ENCODE measurements at places on chromosomes 1 and 21. TPM values are rescaled to one million over a fixed set of nuclear protein-coding genes. Genes with fewer than 3 reads are reported as not detected.
A peak's percentile ranks its signal among the peaks of the same experiment; 100 is the strongest.

DNA sequence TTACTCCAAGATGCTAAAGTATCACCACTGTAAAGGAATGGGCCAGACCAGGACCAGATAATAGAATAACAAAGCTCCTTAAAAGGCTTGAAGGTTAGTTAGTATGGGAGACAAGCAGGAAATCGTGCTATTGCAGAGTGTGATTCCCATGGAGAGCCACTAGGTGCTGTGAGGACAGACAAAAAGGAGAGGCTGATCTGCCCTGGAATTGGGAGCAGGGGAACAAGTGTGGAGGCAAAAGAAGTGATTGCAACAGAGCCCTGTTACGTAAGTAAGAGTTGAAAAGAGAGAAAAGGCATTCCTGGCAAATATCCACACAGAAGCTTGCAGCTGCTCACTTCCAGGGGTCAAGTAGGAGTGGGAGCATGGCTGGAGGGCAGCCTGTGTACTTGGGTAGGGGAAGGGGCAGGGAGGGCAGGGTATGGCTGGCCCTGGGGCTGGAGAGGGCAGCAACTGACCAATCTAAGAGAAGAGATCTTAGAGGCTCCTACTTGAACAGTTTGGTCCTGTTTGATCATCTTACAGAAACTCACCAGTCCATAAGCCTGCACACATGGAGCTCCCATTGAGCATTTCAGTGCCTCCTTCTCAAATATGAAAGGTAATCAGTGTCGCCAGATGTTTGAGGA, 207.7 kb upstream of the GJB5 start:
- H3K27ac ChIP-seq = no peak overlapping the region
- DNase-seq = no peak
- no peaks in the 10 kb centered on the region for H3K4me1 ChIP-seq

GRCh38 chr21:31334648-31335121, 9.4 kb downstream of the TIAM1 start:
- DNase-seq = no peak
- no peaks in the 10 kb centered on the region for H3K4me1 ChIP-seq
- no peaks in the 10 kb centered on the region for H3K36me3 ChIP-seq
- H3K27me3 ChIP-seq = no peaks in the 10 kb centered on the region
- no peak overlapping the region for H3K27ac ChIP-seq

Gene ATAD3B
- total RNA-seq = 7.1 TPM

DNA sequence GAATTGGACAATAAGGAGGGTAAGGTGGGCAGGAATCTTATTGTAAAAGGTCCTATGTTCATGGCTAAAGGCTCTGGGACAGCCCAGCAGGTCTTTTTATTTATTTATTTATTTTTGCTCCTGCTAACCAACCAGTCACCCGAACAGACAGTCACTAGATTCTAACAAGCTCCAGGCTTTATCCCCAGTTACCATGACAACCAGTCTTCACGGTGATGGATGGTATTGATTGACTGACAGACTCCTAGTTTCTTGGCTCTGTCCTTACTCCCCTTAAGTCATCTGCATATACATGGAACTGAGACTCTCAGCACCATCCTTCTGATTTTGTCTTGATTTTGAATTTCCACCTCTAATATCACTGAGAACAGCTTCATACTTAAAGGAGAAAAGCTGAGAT, 44.3 kb downstream of the C8A start:
- H3K4me3 ChIP-seq = no peak overlapping the region
- H3K27me3 ChIP-seq = no peaks in the 10 kb centered on the region
- DNase-seq = no peak
- H3K36me3 ChIP-seq = no peaks in the 10 kb centered on the region

GRCh38 chr1:234578735-234579134, 31.2 kb downstream of the IRF2BP2 start:
- no peaks in the 10 kb centered on the region for H3K27me3 ChIP-seq
- H3K27ac ChIP-seq = no peak overlapping the region
- H3K4me1 ChIP-seq = peaks cover 30% of the 10 kb centered on the region
- H3K4me3 ChIP-seq = no peak overlapping the region
- no peak for DNase-seq
- no peaks in the 10 kb centered on the region for H3K36me3 ChIP-seq

DNA sequence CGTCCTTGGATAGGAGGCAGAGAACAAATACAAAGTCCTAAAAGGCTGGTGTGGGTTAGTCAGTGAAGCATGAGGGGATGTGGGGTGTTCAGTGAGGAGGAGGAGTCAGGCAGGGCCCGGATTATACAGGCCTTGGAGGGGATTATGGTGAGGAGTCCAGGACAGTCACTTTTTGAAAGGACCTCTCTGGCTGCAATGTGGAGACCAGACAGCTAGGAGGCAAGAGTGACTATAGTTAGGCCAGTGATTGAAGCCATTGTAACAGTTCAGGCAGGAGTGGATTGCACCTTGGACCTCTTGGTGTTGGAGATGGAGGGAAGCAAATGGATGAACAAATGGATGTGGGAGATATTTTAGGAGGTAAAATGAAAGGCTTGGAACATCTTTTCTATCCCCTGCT, 115.8 kb downstream of the C1orf94 start:
- no peak overlapping the region for H3K4me3 ChIP-seq
- no peak overlapping the region for H3K27ac ChIP-seq
- no peaks in the 10 kb centered on the region for H3K36me3 ChIP-seq
- no peaks in the 10 kb centered on the region for H3K27me3 ChIP-seq
- no peaks in the 10 kb centered on the region for H3K4me1 ChIP-seq

Gene ADAMTS1
- 23.7 TPM for total RNA-seq

GRCh38 chr1:100736746-100737145, 17.2 kb downstream of the VCAM1 start:
- H3K27ac ChIP-seq = no peak overlapping the region
- H3K36me3 ChIP-seq = no peaks in the 10 kb centered on the region
- peaks cover 4% of the 10 kb centered on the region for H3K4me1 ChIP-seq

DNA sequence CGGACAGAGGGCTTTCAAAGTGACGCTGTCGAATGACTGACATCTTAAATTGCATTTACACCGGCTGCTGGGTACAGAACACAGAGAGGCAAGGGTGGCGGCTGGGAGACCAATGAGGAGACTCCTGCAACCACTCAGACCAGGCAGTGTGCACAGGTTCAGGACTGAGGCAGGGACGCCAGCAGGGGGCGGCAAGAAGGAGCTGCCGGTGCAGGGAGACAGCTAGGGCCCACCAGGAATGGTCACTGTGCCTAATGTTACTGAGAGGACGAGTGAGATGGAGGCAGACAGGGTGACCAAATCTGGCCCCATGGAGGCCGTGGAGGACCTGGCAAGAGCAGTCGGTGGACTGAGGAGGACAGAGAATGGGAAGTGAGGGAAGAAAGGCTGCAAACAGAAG, 23.5 kb downstream of the GLIS1 start:
- no peaks in the 10 kb centered on the region for H3K4me1 ChIP-seq
- no peak overlapping the region for H3K4me3 ChIP-seq
- H3K27me3 ChIP-seq = no peaks in the 10 kb centered on the region

Gene TRAPPC3
- 58.4 TPM for total RNA-seq

DNA sequence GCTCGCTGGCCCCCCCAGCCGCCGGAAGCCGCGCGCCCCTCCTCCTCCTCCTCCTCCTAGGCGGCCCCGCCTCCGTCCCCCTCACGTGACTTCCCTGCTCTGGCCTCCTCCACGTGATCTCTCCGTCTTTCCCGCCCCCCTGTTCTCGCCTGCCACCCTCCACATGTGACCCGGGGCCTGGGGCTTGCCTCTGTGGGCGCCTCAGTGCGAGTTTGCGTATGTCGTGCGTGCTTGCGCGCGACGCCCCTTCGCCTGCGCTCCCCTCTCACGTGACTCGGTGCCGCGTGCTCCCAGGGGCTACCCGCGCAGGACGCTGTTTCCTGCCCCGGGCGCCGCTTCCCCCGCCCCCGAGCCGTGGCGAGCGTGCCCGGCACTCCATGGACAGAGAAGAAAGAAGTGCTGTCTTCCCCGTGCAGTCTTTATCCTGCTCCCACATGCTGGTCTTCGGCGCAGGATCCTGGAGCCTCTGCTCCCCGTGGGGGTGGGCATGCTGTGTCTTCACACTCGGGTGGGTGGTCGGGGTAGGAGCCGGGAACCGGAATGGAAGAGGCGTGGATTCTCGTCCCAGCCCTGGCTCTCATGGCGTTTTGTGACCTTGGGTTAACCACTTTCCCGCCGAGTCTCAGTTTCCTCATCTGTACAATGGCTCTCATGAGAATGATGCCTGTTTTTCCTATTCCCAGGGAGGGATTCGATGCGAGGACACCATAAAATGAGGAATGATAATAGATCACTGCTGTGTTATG, 431 bp upstream of the UBE2Q1 start:
- peaks cover 28% of the 10 kb centered on the region for H3K4me1 ChIP-seq
- peak overlapping the region; percentile 69 for H3K4me3 ChIP-seq
- DNase-seq = peak; percentile 100
- peak overlapping the region; percentile 94 for H3K27ac ChIP-seq

GRCh38 chr1:68308034-68308433, 75.7 kb upstream of the WLS start:
- H3K4me3 ChIP-seq = no peak overlapping the region
- H3K27ac ChIP-seq = no peak overlapping the region
- no peak for DNase-seq
- no peaks in the 10 kb centered on the region for H3K4me1 ChIP-seq

Gene F5
- total RNA-seq = 0.33 TPM

Gene FAM78B
- 9.9 TPM for total RNA-seq
